Pancreas (tissue), 10 donors: ENCODE measurements at places on chromosomes 3 and 15. TPM values are rescaled to one million over a fixed set of nuclear protein-coding genes. Genes with fewer than 3 reads are reported as not detected.

DNA sequence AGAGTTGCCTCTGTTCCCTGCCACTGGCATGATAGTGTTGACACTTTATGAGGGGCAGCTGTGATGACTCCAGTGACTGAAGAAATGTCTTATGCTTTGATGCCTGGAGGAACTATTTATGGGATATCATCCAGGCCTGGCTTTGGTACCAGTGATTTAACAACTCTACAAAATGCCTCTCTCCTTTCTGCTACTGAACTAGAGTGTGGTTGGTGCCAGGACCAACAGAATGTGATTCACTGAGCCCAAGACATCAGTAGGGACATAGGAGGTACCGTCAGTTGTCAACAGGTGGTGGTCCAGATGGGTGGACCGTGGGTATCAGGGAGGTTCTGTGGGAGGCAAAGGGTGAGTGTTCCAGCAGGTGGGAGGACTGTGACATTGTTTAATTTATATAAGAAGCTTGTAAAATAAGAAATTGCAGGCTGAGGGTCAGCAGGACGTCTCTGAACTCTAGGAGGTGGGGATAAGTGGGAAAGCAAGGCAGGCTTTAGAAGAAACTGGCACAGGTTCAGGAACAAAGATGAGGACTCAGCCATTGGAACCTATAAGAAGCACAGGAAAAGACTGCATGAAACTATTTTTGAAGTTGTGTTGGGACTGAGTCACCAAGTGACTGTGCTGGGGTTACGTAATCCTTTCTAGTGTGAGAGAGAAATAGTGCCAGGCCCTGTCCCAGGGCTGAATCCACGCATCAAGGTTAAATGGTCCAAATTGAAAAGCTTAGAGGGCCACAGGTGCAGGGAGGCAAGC is 28.5 kb upstream of the SLC7A14 start:
- H3K27ac ChIP-seq, result no peak overlapping the region
- peak; percentile 41 for DNase-seq
- H3K4me3 ChIP-seq, result no peak overlapping the region
- no peaks in the 10 kb centered on the region for H3K36me3 ChIP-seq

DNA sequence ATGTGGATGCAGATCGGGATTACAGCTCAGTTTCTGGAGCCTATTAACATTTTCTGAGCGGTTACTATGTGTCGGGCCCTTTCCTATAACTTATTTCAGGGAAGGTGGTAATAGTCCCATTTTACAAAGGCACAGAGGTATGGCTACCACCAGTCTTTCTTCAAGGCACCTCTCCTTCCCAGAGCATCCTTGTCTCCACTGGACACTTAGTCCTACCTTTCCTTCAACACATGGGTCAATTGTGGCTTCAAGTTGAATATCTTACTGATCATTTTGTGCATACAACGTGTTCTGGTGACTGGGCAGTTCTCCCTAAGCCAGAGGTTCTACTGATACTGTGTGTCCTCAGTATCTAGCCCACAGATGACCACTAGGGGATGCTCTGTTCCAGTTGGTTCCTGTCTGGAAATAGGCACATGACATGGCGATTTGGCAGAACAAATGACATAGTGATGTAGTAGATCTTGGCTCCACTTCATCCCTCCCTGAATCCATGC is 60.7 kb upstream of the CMTM8 start:
- H3K4me1 ChIP-seq, result no peaks in the 10 kb centered on the region
- no peaks in the 10 kb centered on the region for H3K36me3 ChIP-seq
- H3K4me3 ChIP-seq, result no peak overlapping the region
- DNase-seq, result no peak
- no peak overlapping the region for H3K27ac ChIP-seq

The ROPN1 gene
- total RNA-seq, result not detected

The ROPN1B gene
- total RNA-seq, result not detected

The GADL1 gene
- not detected for total RNA-seq

The FBXO40 gene
- not detected for total RNA-seq

GRCh38 chr3:183073839-183074238 is 25.5 kb downstream of the MCCC1 start:
- no peaks in the 10 kb centered on the region for H3K36me3 ChIP-seq
- no peaks in the 10 kb centered on the region for H3K27me3 ChIP-seq
- no peak overlapping the region for H3K27ac ChIP-seq
- no peak overlapping the region for H3K4me3 ChIP-seq

GRCh38 chr3:170154569-170155143 is 26.9 kb downstream of the PHC3 start:
- H3K27me3 ChIP-seq, result no peaks in the 10 kb centered on the region
- H3K4me3 ChIP-seq, result no peak overlapping the region
- no peak overlapping the region for H3K27ac ChIP-seq
- DNase-seq, result no peak
- no peaks in the 10 kb centered on the region for H3K36me3 ChIP-seq

The HRH1 gene
- total RNA-seq, result 0.24 TPM

DNA sequence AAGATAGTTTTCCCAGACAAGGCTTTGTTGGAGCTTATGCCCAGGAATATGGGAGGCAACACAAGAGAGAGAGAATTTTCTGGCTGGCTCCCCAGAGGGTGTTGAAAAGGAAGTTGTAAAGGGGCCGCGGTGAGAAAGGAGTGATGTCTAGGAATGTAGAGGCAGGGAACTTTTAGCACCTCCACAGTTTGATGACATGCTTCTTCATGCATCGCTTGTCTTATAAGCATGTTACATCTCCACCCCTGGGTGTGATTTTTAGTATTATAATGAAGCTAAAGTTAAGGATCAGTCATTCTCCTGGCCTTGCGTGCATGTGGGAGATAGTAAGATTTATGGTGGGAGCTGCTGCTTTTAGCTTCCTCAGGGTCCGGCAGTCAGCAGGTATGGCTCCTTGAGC is 32.8 kb upstream of the TF start:
- H3K27me3 ChIP-seq, result no peaks in the 10 kb centered on the region
- no peak for DNase-seq
- no peak overlapping the region for H3K27ac ChIP-seq

DNA sequence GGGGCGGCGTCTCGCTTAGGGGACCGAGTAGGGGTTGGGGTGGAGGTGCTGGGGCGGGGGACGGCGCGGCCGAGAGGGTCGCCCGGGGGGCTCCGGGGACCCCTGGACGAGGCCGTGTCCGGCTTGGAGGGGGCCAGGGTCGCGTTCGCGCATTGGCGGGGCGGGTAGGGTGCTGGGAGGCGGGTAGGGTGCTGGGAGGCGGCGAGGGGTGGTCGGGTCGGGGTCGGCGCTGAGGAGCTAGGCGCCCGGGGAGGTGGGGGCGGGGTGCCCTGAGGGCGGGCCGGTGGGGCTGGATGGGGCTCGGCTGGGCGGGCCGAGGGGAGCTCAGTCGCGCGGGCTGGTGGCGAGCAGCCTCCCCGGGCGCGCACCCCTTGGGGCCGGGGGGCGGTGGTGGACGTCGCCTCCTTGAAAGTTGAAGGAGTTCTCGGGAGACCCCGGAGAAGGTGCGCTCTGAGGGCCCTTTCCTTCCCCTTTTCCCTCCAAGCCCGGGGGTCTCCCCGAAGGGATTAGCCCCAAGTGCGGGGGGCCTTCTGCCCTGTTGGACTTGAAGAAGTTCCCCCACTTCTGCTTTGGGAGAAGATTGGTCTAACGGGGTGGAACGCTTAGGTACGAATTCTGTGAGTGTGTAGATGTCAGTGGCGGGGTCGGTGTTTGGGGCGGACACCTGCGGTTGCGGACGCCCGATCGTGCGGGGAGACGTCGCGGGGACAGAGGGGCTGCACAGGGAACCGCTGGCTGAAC is 543 bp downstream of the MEF2A start:
- peaks cover 15% of the 10 kb centered on the region for H3K4me1 ChIP-seq
- peak overlapping the region; percentile 77 for H3K4me3 ChIP-seq
- peak overlapping the region; percentile 97 for H3K27ac ChIP-seq
- DNase-seq, result peak; percentile 53

The PPP1R14D gene
- not detected for total RNA-seq

The PLA2G4E gene
- total RNA-seq, result 0.06 TPM

GRCh38 chr15:27831384-27832236 is 267.5 kb downstream of the OCA2 start:
- H3K27ac ChIP-seq, result no peak overlapping the region
- no peak for DNase-seq
- H3K36me3 ChIP-seq, result no peaks in the 10 kb centered on the region

GRCh38 chr3:66363148-66363547 is 137.7 kb downstream of the LRIG1 start:
- H3K36me3 ChIP-seq, result no peaks in the 10 kb centered on the region
- no peak overlapping the region for H3K4me3 ChIP-seq
- H3K27ac ChIP-seq, result no peak overlapping the region
- no peaks in the 10 kb centered on the region for H3K27me3 ChIP-seq
- no peak for DNase-seq

The BLOC1S6 gene
- total RNA-seq, result 17.0 TPM

GRCh38 chr15:31262901-31263671 is 63.5 kb upstream of the KLF13 start:
- H3K27me3 ChIP-seq, result no peaks in the 10 kb centered on the region
- no peak overlapping the region for H3K4me3 ChIP-seq
- H3K36me3 ChIP-seq, result no peaks in the 10 kb centered on the region
- no peaks in the 10 kb centered on the region for H3K4me1 ChIP-seq
- peak; percentile 37 for DNase-seq
- peak overlapping the region; percentile 78 for H3K27ac ChIP-seq

The FAM43A gene
- total RNA-seq, result 1.2 TPM

- no peaks in the 10 kb centered on the region for H3K36me3 ChIP-seq
These were observed 48.9 kb downstream of the PTPRG start for GRCh38 chr3:61610316-61610715.

The AKAP13 gene
- total RNA-seq, result 79.9 TPM
